ENCODE measurements at places on chromosomes 5 and 9. TPM values are rescaled to one million over a fixed set of nuclear protein-coding genes. Genes with fewer than 3 reads are reported as not detected.

GRCh38 chr9:74662674-74663073 lies 165.5 kb downstream of the RORB start:
- H3K4me1 ChIP-seq, result peaks cover 8% of the 10 kb centered on the region
- no peak for DNase-seq
- H3K27ac ChIP-seq, result no peak overlapping the region
- no peaks in the 10 kb centered on the region for H3K27me3 ChIP-seq
- H3K36me3 ChIP-seq, result no peaks in the 10 kb centered on the region

- peaks cover 5% of the 10 kb centered on the region for H3K27me3 ChIP-seq
- H3K4me1 ChIP-seq, result peaks cover 11% of the 10 kb centered on the region
- DNase-seq, result no peak
- H3K4me3 ChIP-seq, result no peak overlapping the region
- H3K27ac ChIP-seq, result no peak overlapping the region
Observed at GRCh38 chr5:31867219-31867618, 228.3 kb downstream of the PDZD2 start.

Gene SYK
- 13.0 TPM for total RNA-seq

Gene STPG3
- 0.31 TPM for total RNA-seq

Gene WDR38
- not detected for total RNA-seq

Gene SLC2A6
- 8.2 TPM for total RNA-seq

Gene PCDHB9
- total RNA-seq, result 2.2 TPM

- peaks cover 26% of the 10 kb centered on the region for H3K27me3 ChIP-seq
- DNase-seq, result no peak
- peaks cover 13% of the 10 kb centered on the region for H3K4me1 ChIP-seq
- no peak overlapping the region for H3K4me3 ChIP-seq
Observed at GRCh38 chr9:130331573-130331972, 66.0 kb downstream of the HMCN2 start.

DNA sequence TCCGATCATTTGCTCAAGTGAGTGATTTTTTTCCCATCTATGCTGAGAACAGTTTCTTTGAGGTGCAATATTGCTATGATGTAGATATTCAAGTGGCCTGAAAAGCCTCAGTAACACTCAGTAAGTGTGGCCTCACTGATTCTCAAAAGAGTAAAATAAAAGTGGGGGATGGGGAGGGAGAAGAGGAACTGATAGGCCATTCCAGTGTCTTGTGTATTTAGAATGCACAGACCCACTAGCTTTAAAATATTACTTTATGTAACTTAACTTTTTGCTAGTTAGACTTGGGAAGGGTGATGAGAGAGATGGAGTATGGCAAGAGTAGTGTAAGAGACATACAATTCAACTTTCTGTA lies 79.5 kb upstream of the ZNF608 start:
- no peak overlapping the region for H3K4me3 ChIP-seq
- no peaks in the 10 kb centered on the region for H3K36me3 ChIP-seq
- H3K4me1 ChIP-seq, result peaks cover 26% of the 10 kb centered on the region

Gene PLAC8L1
- total RNA-seq, result 0.95 TPM

GRCh38 chr5:52560366-52560765 lies 227.3 kb upstream of the ITGA1 start:
- H3K27me3 ChIP-seq, result peaks cover 5% of the 10 kb centered on the region
- no peak overlapping the region for H3K4me3 ChIP-seq
- no peak for DNase-seq
- no peaks in the 10 kb centered on the region for H3K4me1 ChIP-seq
- H3K27ac ChIP-seq, result no peak overlapping the region

Gene FGFR4
- total RNA-seq, result 34.1 TPM

- H3K4me1 ChIP-seq, result peaks cover 6% of the 10 kb centered on the region
- peak overlapping the region; percentile 78 for H3K4me3 ChIP-seq
- H3K27me3 ChIP-seq, result peaks cover 88% of the 10 kb centered on the region
- no peak for DNase-seq
- no peak overlapping the region for H3K27ac ChIP-seq
Observed at GRCh38 chr9:69326261-69326660, 1.2 kb downstream of the ENTREP1 start.

Gene DNAH5
- total RNA-seq, result 1.2 TPM

- H3K27me3 ChIP-seq, result peaks cover 14% of the 10 kb centered on the region
- H3K27ac ChIP-seq, result no peak overlapping the region
- H3K36me3 ChIP-seq, result peaks cover under 1% of the 10 kb centered on the region
Observed at GRCh38 chr5:168624850-168625364, 45.7 kb upstream of the PANK3 start.

Gene ZNF169
- total RNA-seq, result 6.6 TPM

Gene ACSL6
- total RNA-seq, result 2.8 TPM

- no peak for DNase-seq
- peaks cover 10% of the 10 kb centered on the region for H3K27me3 ChIP-seq
- no peaks in the 10 kb centered on the region for H3K36me3 ChIP-seq
- H3K4me3 ChIP-seq, result peak overlapping the region; percentile 91
- H3K27ac ChIP-seq, result no peak overlapping the region
- peaks cover 16% of the 10 kb centered on the region for H3K4me1 ChIP-seq
Observed at GRCh38 chr5:7852542-7852941, 1.6 kb upstream of the CFAP90 start.

Gene HTR1A
- 0.90 TPM for total RNA-seq

DNA sequence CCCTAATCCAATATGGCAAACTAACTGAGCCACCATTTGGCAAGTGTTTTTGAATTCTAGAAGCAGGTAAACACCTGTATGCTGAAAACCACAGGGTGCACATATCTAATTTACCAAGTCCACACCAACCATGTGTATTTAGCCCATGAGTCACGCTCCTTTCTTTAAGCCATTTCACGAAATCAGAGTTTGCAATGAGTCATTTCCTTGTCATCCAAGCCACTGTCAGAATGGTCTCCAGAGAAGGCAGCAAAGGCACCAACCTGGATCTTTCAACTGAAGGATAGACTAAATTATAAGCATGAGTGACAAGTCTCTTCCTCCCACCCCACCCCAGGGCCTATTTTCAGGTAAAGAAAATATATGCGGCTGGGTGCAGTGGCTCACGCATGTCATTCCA lies 110.0 kb downstream of the PAX5 start:
- no peaks in the 10 kb centered on the region for H3K4me1 ChIP-seq
- H3K4me3 ChIP-seq, result no peak overlapping the region
- H3K27ac ChIP-seq, result no peak overlapping the region
- H3K36me3 ChIP-seq, result no peaks in the 10 kb centered on the region
- DNase-seq, result no peak

Gene SHC3
- 5.3 TPM for total RNA-seq

Gene ITGA1
- total RNA-seq, result 17.0 TPM

- DNase-seq, result no peak
- no peaks in the 10 kb centered on the region for H3K27me3 ChIP-seq
- H3K36me3 ChIP-seq, result no peaks in the 10 kb centered on the region
Observed at GRCh38 chr5:27619982-27620381, 581.6 kb upstream of the CDH9 start.

GRCh38 chr5:179225387-179225786 lies 119.9 kb downstream of the ADAMTS2 start:
- peak; percentile 44 for DNase-seq
- no peak overlapping the region for H3K27ac ChIP-seq
- peaks cover 5% of the 10 kb centered on the region for H3K27me3 ChIP-seq

DNA sequence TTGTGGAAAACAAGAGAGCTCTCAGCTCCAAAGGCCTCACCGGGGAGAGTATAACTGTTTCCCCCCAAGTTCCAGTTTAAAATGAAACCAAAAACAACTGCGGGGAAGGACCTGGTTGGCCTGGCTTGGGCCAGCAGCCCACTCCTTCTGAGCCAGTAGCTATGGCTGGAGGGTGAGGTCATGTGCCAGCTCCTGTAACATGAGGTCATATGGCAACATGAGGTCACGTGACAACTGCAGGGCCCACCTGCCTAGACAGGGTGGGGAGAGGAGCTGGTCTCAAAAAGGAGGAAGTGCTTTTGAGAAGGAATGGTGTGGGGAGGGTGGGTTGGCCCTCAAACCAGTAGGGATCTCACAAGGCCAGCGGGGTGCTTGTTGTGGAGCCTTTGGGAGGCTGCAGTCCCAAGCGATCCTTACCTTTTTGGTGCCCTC lies 29.3 kb upstream of the CRB2 start:
- no peak for DNase-seq
- H3K4me1 ChIP-seq, result peaks cover 47% of the 10 kb centered on the region
- no peak overlapping the region for H3K4me3 ChIP-seq

Gene ARHGEF37
- total RNA-seq, result 7.1 TPM

Gene ARL10
- total RNA-seq, result 23.4 TPM

- peaks cover 10% of the 10 kb centered on the region for H3K4me1 ChIP-seq
- no peak for DNase-seq
- H3K27me3 ChIP-seq, result peaks cover 12% of the 10 kb centered on the region
Observed at GRCh38 chr5:100761192-100761591, 141.9 kb downstream of the ST8SIA4 start.

- H3K4me1 ChIP-seq, result peaks cover 15% of the 10 kb centered on the region
- H3K36me3 ChIP-seq, result peaks cover 19% of the 10 kb centered on the region
- no peak for DNase-seq
- H3K27ac ChIP-seq, result peak overlapping the region; percentile 37
- H3K4me3 ChIP-seq, result no peak overlapping the region
- H3K27me3 ChIP-seq, result no peaks in the 10 kb centered on the region
Observed at GRCh38 chr5:96952974-96953730, 17.3 kb downstream of the LNPEP start.

Gene ECPAS
- 82.9 TPM for total RNA-seq

- H3K4me3 ChIP-seq, result no peak overlapping the region
- H3K27ac ChIP-seq, result no peak overlapping the region
- no peaks in the 10 kb centered on the region for H3K27me3 ChIP-seq
- H3K36me3 ChIP-seq, result no peaks in the 10 kb centered on the region
Observed at GRCh38 chr5:115571441-115571878, 26.9 kb upstream of the FEM1C start.

Gene FAM200C
- total RNA-seq, result 8.1 TPM

DNA sequence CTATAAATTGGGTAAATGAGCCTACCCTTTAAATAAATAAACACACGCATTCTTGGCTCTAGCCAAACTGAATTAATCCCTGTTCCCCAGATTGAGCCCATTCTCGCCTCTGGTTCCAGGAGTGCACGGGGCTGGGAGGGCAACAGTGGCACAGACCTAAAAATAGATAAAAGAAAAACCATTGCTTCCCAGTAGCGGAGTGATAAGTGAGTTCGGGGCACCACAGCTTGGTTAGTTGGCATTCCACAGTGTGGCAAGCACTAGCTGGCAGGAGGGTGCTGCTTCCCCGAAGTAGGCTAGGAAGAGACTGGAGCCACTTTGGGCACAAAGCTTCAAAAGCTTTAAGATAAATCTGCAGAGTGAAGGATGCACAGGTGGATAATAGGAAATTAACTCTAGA lies 322.2 kb upstream of the SGCD start:
- H3K4me1 ChIP-seq, result no peaks in the 10 kb centered on the region
- H3K4me3 ChIP-seq, result no peak overlapping the region

DNA sequence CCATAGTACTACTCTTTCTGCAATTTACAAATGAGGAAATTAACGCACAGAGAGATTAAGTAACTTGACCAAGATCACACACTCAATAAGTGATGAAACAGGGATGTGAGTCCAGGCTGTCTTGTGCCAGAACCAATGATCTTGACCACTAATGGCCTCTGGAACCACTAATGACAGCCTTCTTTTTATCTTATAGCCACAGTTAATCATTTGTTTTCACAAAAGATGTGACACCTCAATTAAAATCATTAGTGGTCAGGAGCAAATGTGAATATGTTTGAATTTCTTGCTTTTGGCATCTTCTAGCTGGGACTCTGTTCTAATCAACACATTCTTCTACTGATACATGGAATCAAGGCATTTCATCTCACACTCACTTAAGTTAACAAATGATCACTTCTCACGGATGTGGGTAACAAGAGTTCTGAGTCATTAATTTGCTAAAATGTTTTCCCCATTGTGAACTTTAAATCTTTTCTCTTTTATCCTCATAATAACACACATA lies 102.7 kb upstream of the CD180 start:
- H3K36me3 ChIP-seq, result peaks cover 5% of the 10 kb centered on the region
- H3K4me3 ChIP-seq, result no peak overlapping the region

Gene SLC6A3
- total RNA-seq, result 0.19 TPM

Gene BASP1
- total RNA-seq, result 131 TPM

DNA sequence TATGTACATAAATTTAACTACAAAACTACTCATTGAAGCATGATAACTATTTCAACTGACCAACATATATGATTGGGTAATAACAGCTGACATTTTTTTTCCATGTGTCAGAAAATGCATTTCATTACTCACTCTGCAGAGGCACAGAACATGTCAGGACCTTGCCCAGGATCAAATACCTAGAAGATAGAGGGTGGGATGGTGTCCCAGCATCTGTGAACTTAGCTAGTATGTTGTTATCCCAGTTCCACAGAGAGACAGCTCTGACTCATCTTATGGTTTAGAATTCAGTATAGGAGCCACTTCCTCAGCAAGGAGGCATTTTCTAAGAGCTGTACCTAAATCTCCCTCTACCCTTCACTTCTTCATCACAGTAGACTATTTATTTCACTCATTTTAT lies 1198.6 kb upstream of the ACO1 start:
- no peaks in the 10 kb centered on the region for H3K27me3 ChIP-seq
- H3K27ac ChIP-seq, result peak overlapping the region; percentile 27
- no peaks in the 10 kb centered on the region for H3K4me1 ChIP-seq
- no peak overlapping the region for H3K4me3 ChIP-seq
- no peak for DNase-seq

All from type B pancreatic cell (in vitro differentiated cells).